Adrenal gland (tissue), 19 donors: ENCODE measurements at places on chromosomes 13 and 19. TPM values are rescaled to one million over a fixed set of nuclear protein-coding genes. Genes with fewer than 3 reads are reported as not detected.

GRCh38 chr13:62418872-62419271 lies 1003.2 kb upstream of the PCDH20 start:
- no peak overlapping the region for H3K27ac ChIP-seq
- no peaks in the 10 kb centered on the region for H3K4me1 ChIP-seq
- no peaks in the 10 kb centered on the region for H3K27me3 ChIP-seq
- no peaks in the 10 kb centered on the region for H3K36me3 ChIP-seq

- H3K4me3 ChIP-seq: no peak overlapping the region
- H3K36me3 ChIP-seq: no peaks in the 10 kb centered on the region
- H3K4me1 ChIP-seq: peaks cover 29% of the 10 kb centered on the region
- H3K27me3 ChIP-seq: no peaks in the 10 kb centered on the region
Observed at GRCh38 chr19:38386971-38387549, 774 bp downstream of the GGN start.

DNA sequence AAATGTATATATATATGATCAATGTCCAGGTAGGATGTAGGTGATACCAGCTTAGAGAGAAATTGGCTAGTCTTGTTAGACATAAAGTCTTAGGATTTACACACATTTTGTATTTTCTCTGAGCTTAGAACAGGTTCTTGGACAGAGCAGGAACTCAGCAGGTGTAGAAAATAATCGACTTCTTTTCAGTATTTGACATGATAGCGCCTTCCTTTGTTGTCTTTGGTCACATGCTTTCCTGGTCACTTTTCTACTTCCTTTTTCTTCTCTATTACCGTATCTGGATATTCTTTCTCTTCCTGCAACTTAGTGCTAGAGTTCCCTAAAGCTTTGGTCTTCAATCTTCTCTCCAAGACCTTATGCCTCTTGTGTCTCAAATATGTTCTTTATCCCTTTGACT lies 107.4 kb downstream of the LRCH1 start:
- no peaks in the 10 kb centered on the region for H3K4me1 ChIP-seq
- H3K36me3 ChIP-seq: no peaks in the 10 kb centered on the region

LRRC25 gene
- 26.5 TPM for total RNA-seq

LHFPL6 gene
- total RNA-seq: 65.6 TPM

EHD2 gene
- 163 TPM for total RNA-seq

DNA sequence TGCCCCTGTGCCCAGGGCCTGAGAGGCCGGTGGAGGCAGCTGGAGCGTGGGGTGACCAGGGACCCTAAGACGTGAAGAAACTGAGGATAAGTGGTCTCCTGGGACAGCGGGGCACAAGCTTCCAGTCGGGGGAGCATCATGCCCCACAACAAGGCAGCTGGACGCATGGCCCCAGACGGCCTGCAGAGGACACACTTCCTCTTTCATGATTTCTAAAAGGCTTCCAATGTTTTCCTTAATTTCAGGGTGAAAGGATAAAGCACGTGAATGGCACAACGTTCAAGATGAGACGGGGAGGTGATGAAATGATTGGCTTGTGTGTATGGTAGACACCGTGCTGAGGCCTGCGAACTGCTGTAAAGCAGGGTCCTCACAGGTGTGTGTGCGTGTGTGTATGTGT lies 20.2 kb upstream of the MYDGF start:
- H3K27me3 ChIP-seq: no peaks in the 10 kb centered on the region
- no peak overlapping the region for H3K27ac ChIP-seq
- H3K36me3 ChIP-seq: peaks cover 89% of the 10 kb centered on the region
- H3K4me3 ChIP-seq: no peak overlapping the region

GRCh38 chr13:43874504-43875092 lies 4.9 kb downstream of the CCDC122 start:
- no peak for DNase-seq
- no peak overlapping the region for H3K4me3 ChIP-seq
- H3K36me3 ChIP-seq: no peaks in the 10 kb centered on the region
- no peak overlapping the region for H3K27ac ChIP-seq

DNA sequence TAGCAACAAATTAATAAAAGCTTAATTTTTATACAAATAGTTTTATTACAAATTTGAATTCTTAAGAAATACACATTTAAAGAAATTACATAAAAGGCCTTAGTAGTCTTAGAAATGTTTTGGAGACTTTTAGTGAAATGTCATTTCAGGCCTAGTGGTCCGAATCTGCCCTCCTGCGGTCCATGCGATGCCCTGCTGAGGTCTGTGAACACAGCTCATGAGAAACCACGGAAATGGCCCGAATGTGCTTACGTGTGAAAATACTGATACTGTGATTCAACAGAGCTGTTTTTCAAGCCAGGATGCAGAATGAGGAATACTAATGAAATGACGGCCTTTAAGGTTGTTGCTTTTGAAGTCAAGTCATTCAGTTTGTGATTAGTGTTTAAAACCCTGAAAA lies 157.9 kb downstream of the COL4A1 start:
- no peaks in the 10 kb centered on the region for H3K4me1 ChIP-seq
- no peaks in the 10 kb centered on the region for H3K27me3 ChIP-seq
- H3K36me3 ChIP-seq: no peaks in the 10 kb centered on the region
- H3K4me3 ChIP-seq: no peak overlapping the region

GRCh38 chr13:26475176-26476110 lies 82.0 kb upstream of the WASF3 start:
- no peaks in the 10 kb centered on the region for H3K36me3 ChIP-seq
- no peaks in the 10 kb centered on the region for H3K27me3 ChIP-seq
- no peaks in the 10 kb centered on the region for H3K4me1 ChIP-seq
- no peak overlapping the region for H3K4me3 ChIP-seq
- H3K27ac ChIP-seq: no peak overlapping the region
- DNase-seq: no peak

- H3K27me3 ChIP-seq: no peaks in the 10 kb centered on the region
- no peak for DNase-seq
- no peaks in the 10 kb centered on the region for H3K4me1 ChIP-seq
- H3K27ac ChIP-seq: no peak overlapping the region
- H3K4me3 ChIP-seq: no peak overlapping the region
Observed at GRCh38 chr19:18730885-18731513, 47.5 kb downstream of the CRTC1 start.

DNA sequence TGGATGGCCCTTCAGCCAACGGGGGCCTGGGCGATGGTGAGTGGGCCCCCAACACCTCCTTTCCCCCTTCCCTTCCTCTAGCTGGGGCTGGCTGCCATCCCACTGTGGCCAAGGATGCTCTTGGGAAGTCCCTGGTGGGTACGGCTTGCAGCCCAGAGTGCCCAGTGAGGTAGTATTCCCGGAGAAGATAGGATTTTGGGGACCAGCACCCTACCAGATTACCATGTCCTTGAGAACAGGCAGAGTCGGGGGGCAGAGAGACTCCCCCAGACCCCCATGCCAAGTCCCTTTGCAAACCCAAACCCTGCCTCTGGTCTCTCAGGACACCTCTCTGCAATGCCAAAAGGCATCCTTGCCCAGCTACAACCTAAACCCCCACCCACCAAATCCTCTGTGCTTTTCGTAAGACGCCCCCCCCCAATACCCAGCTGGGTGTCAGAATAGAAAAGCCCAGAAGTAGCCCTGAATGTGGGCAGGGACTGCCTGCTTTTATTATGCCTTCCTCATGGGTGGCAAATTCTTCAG lies 1.7 kb downstream of the HIF3A start:
- H3K4me3 ChIP-seq: peak overlapping the region; percentile 57
- no peaks in the 10 kb centered on the region for H3K36me3 ChIP-seq
- no peak for DNase-seq
- H3K27ac ChIP-seq: no peak overlapping the region
- no peaks in the 10 kb centered on the region for H3K27me3 ChIP-seq

ERFL gene
- total RNA-seq: not detected

BCL3 gene
- 32.3 TPM for total RNA-seq

GRCh38 chr13:112970552-112971287 lies 1.7 kb downstream of the MCF2L start:
- peak; percentile 1 for DNase-seq
- H3K27ac ChIP-seq: no peak overlapping the region
- no peaks in the 10 kb centered on the region for H3K4me1 ChIP-seq
- no peak overlapping the region for H3K4me3 ChIP-seq

DNA sequence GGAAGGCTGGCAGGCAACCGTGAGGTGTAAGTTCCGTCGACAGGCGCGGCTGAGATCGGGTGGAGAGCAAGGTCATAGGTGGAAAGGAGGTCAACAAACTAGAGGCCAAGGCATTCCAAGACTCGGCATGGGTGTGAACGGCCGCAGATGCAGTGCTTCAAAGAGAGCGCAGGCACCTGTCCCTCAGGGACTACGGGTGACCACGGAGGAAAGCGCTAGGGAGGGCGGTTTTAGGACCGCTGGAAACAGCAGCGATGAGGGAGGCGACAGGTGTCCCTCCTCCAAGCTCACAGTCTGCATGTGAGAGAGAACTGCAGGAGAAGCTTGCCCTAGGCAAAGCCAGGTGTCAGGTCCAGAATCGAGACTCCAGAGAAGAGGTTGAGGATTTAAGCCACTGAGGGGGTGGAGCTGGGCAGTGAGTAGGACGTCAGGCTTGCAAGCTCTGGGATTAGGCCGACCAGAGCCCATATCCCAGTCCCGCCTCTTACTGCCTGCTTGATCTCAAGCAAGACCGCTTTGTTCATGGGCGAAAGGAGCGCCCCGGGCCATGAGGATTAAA lies 1.6 kb upstream of the MLNR start:
- peaks cover 27% of the 10 kb centered on the region for H3K27me3 ChIP-seq
- no peak overlapping the region for H3K27ac ChIP-seq

CRTC1 gene
- 10.2 TPM for total RNA-seq

DNA sequence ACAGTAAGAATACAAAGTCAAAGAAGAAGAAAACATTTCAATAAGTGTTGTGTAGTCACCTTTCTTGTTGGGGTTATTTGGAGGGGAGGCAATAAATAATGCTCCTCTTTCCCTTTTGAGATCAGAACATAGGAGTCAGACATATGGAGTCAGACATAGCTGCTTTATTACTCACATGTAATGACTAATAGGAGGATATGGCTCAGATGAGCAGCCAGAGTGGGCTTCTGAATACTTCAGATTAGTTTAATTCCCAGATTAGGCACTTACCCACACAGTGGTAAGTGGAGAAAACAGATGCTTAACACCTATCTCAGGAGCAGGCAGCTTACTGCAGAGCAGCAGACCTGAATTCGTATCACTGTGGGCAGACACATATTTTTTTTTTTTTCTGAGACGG lies 31.7 kb upstream of the C1QTNF9B start:
- no peak overlapping the region for H3K27ac ChIP-seq
- no peaks in the 10 kb centered on the region for H3K36me3 ChIP-seq
- H3K4me1 ChIP-seq: no peaks in the 10 kb centered on the region
- no peak for DNase-seq

GRCh38 chr13:48401480-48401879 lies 11.4 kb downstream of the LPAR6 start:
- no peak overlapping the region for H3K4me3 ChIP-seq
- H3K27ac ChIP-seq: peak overlapping the region; percentile 43
- H3K27me3 ChIP-seq: no peaks in the 10 kb centered on the region
- peaks cover 86% of the 10 kb centered on the region for H3K4me1 ChIP-seq
- no peaks in the 10 kb centered on the region for H3K36me3 ChIP-seq

GRCh38 chr13:92951273-92951890 lies 275.2 kb upstream of the GPC6 start:
- DNase-seq: no peak
- no peaks in the 10 kb centered on the region for H3K36me3 ChIP-seq
- H3K27ac ChIP-seq: no peak overlapping the region

ZNF556 gene
- 0.28 TPM for total RNA-seq

RAB20 gene
- 35.3 TPM for total RNA-seq

GRCh38 chr13:112616586-112617362 lies 28.8 kb upstream of the TUBGCP3 start:
- H3K4me3 ChIP-seq: no peak overlapping the region
- no peaks in the 10 kb centered on the region for H3K36me3 ChIP-seq
- H3K27ac ChIP-seq: no peak overlapping the region
- no peak for DNase-seq
- no peaks in the 10 kb centered on the region for H3K4me1 ChIP-seq

IL11 gene
- total RNA-seq: not detected
